CD14-positive monocyte (primary cell): ENCODE measurements at places on chromosomes 16 and 17. TPM values are rescaled to one million over a fixed set of nuclear protein-coding genes. Genes with fewer than 3 reads are reported as not detected.

GRCh38 chr16:29857133-29857760, 5.8 kb downstream of the CDIPT start:
- no peak for DNase-seq

GRCh38 chr16:82638095-82638798, 11.5 kb downstream of the CDH13 start:
- no peak for DNase-seq

- DNase-seq = peak; percentile 94
Measured at GRCh38 chr17:7213895-7214299, 5.7 kb downstream of the DLG4 start.

- no peak for DNase-seq
Measured at GRCh38 chr16:1745900-1746692, 25.2 kb downstream of the NME3 start.

DNA sequence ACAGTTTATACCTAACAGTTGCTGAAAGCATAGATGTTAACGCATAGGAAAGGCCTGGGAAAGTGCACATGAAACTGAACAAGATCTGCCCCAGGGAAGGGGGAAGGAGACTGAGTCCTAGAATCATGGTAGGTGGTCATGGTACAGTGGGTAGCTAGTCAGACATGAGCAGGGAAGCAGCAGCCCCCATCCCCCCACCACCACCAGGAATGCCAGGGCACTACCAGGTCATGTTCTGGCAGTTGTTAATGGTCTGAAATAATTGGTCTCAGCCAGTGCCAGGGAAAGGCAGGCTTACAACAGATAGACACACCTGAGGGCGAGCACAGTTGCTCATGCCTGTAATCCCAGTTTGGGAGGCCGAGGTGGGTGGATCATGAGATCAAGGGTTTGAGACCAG, 185.2 kb downstream of the CPPED1 start:
- no peak for DNase-seq

GRCh38 chr17:59381716-59382570, 50.5 kb downstream of the YPEL2 start:
- DNase-seq = no peak

- DNase-seq = no peak
Measured at GRCh38 chr17:5837055-5837491, 233.1 kb upstream of the WSCD1 start.

- no peak for DNase-seq
Measured at GRCh38 chr17:46962374-46962790, 16.7 kb downstream of the RPRML start.

DNA sequence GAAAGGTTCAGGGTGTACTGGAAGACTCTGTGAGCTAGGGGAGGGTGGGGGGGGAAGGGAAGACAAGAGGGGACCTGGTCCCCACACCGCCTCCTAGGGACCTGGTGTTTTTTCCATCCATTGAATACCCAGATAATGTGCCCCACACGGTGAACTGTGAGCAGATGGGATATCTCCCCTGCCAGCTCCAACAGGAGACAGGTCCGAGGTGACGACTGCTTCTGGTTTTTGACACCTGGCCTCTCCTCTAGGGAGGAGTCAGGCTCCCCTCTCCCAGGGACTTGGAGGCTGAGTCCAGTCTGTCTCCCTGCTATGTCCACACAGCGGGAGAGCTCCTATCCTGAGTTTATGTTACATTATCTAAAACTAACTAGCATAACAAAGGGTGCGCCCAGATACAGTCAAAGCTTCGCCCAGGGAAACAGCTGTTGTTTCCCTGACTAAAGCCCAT, 1.8 kb downstream of the MARVELD3 start:
- DNase-seq = no peak

GRCh38 chr16:85284141-85284817, 172.0 kb upstream of the CIBAR2 start:
- DNase-seq = no peak

DNA sequence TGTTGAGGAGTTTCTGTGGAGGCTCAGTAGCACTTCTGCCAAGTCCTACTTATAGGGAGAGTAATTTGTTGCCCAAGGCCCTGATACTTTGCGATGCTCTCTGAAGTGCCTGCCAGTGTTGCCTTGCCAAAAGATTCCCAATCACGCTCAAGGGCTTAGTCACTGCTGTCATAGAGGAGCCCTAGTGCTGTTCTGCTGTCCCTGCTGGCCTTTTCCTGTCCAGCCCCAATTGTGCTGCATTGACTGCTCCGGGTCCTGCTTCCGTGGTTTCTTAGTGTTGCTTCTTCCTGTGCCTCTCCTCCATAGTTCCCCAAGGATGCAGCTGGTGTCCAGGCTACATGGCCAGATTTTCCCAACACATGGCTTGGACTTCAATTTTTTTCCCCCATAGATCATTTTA, 13.9 kb downstream of the NUP93 start:
- DNase-seq = no peak

DNA sequence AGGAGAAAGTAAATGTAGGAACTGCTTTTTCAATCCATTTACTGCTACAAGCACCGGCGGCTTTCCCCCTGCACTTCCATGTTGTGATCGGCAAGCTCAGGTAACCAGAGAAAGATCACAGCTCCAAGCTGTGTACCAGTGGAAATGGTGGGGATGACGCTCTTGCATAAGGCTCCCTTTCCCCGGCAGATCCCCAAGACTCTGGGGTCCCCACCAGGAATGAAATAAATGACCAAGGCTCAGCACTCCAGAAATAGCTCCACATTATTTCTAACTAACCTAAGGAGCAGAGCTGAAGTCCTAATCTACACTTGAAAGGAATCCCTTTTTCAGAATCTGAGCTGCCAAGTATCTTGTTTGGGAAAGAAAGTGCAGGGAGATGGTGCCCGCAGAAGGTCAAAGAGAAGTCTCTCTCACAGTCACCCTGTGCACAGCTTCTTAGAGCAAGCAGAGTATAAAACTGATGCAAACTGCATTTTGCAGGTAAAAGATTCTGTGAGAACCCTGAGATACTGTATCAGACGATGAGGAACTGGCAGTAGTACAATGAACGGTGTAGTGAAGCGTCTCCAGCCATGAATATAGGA, 11.1 kb downstream of the GRB2 start:
- DNase-seq = no peak

DNA sequence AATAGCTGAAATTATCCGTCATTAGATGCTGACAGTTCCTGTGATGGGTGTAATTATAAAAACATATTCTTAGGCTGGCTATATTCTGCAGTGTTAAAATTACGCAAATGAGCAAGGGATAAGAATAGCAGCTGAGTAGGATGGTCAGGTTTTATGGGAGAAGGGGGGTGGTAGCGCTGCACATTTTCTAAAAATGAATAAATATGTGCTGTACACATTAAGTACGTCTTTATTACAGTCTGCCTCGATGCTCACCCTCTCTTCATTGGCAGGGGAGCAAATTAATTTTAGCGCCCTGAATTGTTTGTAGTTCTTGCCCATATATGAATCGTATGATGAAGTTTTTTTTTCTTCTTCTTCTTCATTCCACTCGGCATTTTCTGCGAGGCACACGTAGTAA, 244.2 kb downstream of the SNX29 start:
- DNase-seq = no peak

CDIP1 gene
- 11.2 and 13.4 TPM in 2 replicates for polyA plus RNA-seq

SMPD3 gene
- polyA plus RNA-seq = 0.51 TPM

RAB11FIP4 gene
- 16.2 TPM for polyA plus RNA-seq
